ENCODE measurements at places on chromosomes 2 and 18.

- no peak for DNase-seq
Measured at GRCh38 chr2:51350100-51350499, 318.2 kb upstream of the NRXN1 start.

GRCh38 chr18:66560094-66560493, 43.8 kb downstream of the CDH19 start:
- DNase-seq: peak; percentile 42

GRCh38 chr2:118387509-118387908, 299.2 kb downstream of the INSIG2 start:
- DNase-seq: no peak

DNA sequence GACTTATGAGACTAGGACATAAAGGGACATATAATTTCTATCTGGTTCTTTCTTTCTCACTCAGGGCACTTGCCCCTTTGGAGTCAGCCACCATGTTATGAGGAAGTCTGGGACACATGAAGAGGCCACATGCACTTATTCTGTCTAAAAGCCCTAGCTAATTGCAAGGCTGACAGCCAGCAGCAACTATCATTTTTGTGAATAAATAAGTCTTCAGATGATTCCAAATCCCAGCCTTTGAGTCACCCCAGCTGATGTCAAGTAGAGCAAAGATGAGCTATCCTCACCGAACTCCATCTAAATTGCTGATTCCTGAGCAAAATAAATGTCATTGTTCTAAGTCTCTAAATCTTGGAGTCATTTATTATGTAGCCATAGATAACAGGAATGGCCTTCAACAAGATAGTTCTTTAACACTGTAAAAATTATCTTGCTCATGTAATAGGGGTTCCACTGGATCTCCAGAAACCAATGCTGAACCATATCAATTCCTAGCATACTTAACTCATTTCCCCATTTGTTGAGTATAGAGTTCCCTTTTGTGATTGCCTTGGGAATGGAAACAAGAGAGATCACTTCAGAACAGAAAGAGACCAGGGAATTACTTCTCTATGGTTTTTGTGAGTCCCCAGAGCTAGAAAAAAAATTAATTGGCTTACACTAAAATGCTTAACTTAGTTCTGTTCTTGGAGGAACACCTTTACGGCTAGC, 50.6 kb upstream of the FN1 start:
- no peak for DNase-seq

GRCh38 chr2:128794285-128794684, 475.6 kb upstream of the HS6ST1 start:
- DNase-seq: no peak

DNA sequence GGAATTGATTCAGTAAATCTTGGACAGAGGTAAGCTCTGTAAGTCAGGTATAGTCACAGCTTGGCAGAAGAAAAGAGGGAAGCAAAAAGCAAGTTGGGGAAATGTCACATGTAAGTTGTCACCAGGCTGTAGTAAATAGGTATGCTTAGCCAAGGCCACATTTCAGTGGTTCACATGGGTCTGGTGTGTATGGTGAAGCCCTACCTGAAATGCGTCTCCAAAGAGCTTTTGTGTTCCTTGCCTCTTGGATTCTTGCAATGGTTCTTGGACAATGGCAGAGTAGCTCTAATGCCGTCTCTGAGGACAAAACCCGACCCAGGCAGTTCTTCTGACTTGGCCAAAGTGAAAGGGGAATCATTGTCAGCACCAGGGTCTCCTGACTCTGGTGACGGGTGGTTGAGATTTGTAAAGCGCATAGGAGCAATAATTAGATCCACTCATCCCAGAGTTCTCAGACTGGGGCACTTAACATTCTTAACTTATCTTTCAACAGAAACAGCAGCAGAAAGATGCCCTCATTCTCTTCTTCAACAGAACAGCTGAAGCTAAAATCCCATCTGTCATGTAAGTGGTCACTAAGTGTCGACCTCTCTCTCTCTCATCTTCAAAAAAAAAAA, 34.4 kb upstream of the RPL37A start:
- no peak for DNase-seq

GRCh38 chr2:217468042-217468830, 534.6 kb downstream of the TNS1 start:
- no peak for DNase-seq

DNA sequence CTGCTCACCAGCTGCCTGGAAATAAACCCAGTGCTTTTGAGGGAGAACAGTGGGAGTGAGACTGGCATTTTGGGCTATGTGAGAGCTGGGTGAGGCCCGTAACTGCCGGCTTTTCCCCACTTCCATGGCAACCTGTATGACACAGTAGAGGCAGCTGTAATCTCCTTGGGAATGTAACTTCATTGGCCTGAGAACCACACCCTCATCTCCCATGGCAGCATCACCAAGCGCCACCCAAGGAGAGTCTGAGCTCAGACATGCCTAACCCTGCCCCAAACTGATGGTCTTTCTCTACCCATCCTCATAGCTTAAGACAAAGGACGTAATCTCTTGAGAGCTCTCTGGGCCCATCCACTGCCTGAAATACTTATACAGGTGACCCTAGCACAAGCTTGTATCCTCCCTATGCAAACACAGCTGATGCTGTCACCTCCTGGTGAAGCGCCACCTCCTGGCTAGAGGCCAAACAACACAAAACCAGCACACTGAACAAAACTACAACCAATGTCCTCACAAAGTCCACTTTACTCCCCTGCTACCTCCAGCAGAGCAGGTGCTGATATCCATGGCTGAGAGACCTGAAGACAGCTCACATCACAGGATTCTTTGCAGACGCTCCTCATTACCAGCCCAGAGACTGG, 763.4 kb upstream of the NRXN1 start:
- no peak for DNase-seq

DNA sequence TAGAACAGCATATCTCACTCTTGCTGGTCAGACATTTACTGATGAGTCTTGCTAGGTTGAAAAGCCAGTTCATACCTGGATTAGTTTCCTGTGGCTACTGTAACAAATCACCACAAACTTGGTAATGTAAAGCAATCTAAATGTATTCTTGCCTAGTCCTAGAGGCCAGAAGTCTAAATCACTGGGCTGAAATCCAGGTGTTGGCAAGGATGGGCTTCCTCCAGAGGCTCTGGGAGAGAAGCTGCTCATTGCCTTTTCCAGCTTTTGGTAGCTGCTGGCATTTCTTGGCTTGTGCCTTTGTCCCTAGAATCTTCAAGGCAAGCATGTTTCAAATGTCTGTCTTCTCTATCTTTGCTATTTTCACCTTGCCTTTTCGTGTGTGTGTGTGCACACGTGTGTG, 62.3 kb upstream of the MAP4K3 start:
- DNase-seq: no peak

DNA sequence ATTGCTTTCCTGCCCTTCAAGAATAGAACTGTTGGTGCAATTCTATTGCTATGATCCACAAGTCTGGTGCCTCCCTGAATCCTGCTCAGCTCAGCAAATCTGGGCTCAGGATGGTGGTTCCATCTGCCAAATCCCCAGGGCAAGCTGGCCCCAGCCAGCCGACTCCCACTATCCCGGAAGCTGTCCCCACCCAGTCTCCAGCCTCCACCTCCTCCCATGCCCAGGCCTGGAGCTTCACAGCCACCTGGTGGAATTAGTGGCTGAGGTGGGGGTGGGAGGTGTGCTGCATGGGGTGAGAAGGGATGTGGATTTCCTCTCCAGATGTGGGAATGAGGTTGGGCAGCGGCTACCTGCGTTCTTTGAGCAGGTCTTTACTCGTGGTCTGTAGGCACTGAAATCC, 119.3 kb upstream of the SMAD2 start:
- DNase-seq: no peak

DNA sequence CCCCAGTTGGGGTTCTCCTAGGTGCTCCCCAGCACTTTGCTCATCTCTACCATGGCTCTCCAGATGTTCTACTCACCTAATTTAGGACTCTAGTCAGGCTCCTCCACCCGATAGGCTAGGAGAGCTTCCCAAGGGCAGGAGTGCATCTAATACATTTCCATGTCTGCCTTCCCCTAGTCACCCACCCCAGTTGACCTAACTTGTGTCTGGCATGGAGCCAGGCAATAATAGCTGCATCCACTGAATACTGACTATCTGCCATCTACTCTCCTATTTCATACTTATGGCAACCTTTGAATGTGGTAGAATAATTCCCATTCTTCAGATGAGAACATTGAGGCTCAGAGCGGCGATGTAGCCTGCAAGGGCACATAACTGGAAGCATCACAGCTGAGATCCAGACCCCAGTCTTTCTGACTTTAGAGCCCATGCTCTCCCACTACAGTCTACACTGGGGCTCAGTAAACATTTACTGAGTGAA, 71.8 kb upstream of the YWHAQ start:
- DNase-seq: no peak

- no peak for DNase-seq
Measured at GRCh38 chr18:75064513-75064905, 144.4 kb downstream of the PTGR3 start.

GRCh38 chr2:216219861-216220260, 110.7 kb downstream of the XRCC5 start:
- DNase-seq: no peak

DNA sequence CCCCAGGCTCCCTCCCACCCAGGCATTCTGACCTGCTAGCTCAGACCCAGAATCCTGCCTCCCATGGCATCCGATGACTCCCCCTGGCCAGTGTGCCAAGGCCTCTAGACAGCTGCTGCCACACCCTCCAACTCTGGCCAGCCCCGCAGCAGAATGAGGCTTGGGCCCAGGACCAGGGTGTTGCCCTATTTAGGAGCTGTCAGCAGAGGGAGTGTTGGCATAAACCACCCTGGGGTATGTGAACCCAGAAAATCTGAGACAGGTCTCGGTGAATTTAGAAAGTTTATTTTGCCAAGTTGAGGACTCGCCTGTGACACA, 134.3 kb downstream of the KLHL29 start:
- no peak for DNase-seq

GRCh38 chr2:133993160-133993559, 260.7 kb upstream of the MGAT5 start:
- DNase-seq: no peak

- DNase-seq: no peak
Measured at GRCh38 chr2:44075541-44075940, 79.8 kb upstream of the LRPPRC start.

GRCh38 chr2:182228073-182228473, 198.8 kb downstream of the PDE1A start:
- DNase-seq: no peak
